ENCODE measurements at places on chromosomes 1 and 21.

DNA sequence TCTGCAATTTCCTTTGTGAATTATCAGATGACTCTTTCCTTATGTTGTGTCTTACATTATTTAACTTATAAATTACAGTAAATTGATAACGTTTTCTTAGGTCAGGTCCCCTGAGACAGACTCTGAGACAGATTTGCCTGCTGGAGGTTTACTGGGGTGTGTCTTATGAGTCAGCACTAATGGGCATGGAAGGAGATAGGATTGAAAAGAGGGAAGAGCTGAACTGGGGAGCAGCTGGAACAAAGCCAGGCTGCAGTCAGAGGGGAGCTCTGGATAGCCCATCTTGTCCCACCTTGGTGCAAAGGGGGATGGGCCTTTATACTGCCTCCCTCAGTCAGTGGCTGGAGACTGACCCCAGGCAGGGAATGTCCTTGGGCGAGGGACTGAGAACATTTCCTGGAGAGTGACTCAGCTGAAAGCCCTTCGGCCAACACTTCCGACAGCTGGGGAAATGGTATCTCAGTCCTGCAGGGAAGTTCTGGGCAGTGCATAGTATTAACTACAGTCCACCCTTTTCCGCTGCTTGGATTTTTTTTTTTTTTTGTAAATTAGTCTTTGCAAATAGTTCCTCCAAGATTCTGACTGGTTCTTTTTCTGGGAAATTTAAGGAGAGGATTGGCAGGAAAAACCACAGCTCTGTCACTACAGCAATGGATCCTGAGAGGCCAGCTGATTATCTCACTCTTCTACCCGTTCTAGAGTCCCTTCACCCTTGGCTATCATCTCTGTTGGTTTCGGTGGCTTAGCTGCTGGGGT, 39.1 kb upstream of the CDC42BPA start:
- no peak for DNase-seq

- DNase-seq: no peak
Observed at GRCh38 chr1:200530623-200531261, 89.8 kb downstream of the KIF14 start.

- no peak for DNase-seq
Observed at GRCh38 chr1:201721082-201722049, 107.6 kb upstream of the IPO9 start.

DNA sequence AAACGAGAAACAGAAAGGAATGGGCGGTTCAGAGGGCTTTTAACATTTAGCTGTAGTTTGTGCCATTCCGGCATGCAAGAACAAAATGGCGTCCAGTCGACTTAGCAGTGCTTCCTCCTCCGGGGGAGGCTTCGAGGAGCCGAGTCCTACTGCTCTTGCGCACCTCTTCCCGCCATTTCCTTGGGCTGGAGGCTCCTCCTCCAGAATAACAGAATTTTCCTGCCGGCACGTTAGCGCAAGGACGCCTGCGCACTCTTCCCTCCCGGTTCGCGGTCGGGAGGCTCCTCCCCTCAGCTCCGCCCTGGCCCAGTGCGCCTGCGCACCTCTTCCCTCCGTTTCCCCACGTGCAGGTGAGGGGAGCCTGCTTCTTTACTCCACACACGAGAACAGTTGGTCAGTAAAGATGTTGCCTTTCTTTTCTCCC, 1.0 kb downstream of the DMRTB1 start:
- no peak for DNase-seq

DNA sequence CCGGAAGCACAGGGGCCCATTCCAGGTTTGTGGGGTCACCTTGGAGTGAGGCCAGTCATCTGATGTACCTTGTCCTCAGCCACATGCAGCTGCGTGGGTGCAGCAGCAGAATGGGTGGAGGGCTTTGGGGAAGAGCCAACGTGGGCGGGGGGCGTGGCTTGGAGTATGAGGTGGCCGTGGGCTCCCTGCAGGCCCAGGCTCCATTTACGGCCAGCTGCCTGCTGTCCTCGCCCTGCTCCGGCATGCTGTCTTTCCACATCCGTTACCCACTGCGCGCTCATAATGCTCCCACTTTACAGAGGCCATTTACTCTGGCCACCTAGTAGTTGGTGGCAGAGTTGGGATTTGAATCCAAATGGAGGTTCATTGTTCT, 27.8 kb upstream of the TINAGL1 start:
- no peak for DNase-seq

DNA sequence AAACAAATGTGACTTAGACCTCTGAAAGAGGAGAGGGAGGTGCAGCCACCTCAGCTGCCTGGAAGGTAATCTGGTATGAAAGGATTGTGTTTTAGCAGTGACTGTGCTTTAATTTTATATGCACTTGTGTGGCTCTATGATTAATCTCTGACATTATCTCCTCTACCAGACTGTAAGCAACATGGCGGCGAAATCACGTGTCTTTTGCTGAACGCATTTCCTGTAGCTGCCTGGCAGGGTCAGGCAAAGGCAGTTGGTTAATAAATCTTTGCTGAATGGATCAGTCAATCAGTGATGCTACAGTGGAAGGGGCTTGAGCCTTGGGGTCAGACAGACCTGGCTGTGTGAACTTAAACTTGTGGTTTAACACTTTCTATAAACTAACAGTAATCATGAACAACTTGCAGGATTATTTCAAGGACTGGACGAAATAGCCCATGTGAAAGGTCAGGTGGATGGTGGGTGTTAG, 96.9 kb downstream of the ADSS2 start:
- no peak for DNase-seq

GRCh38 chr1:19824541-19824940, 9.5 kb upstream of the RNF186 start:
- DNase-seq: no peak

GRCh38 chr1:18279351-18280074, 171.9 kb downstream of the IGSF21 start:
- DNase-seq: no peak

GRCh38 chr1:240169188-240169587, 77.5 kb downstream of the FMN2 start:
- no peak for DNase-seq

DNA sequence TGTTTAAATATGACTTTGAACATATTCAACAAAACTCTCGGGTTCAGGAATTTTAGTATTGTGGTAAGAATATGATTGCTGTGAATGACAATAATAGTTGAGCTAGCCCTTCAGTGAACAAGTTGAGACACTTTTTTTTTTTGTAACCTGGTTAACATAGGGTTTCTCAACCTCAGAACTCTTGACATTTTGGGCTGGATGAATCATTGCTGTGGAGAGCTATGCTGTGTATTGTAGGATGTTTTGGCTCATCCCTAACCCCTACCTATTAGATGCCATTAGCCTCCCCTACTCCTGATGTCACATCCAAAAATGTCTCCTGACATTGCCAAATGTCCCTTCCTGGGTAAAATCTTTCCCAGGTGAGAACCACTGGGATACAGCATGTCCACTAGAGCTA, 113.7 kb downstream of the RUNX1 start:
- no peak for DNase-seq

DNA sequence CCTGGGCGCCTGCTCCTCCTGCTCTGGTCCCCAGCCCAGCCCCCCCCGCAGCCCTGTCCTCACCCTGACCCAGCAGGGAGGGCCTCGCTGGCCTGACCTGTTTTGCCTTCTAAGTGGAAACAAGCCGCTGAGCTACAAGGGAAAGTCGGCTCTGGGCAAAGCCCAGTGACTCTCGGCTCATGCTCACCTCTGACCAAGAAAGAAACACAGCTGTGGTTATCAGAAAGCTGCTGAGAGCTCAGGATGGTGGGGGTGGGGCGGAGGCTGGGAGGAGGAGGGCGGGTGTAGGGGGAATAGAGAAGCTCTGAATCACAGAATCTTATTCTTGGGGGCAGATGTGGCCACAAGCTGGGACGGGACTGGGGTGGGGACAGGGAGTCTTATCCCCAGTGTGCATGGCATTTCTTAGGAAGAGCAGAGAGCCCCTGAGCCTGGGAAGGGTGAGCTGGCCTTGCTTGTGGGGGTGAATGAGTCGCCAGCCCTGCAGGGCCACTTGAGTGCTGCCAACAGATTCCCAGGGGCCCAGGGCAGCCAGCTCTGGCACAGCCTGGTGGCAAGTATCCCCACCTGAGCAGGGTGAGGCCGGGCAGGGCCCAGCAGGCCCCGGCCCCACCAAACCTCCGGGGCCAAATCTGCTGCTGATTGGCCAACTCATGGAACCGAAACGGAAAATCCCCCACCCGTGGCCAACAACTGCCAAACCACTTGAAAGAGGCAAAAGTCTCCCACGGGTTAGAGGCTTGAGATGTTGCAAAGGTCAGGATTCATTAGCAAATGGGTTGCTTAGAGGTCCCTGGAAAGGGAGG, 120.6 kb downstream of the SPSB1 start:
- DNase-seq: no peak

DNA sequence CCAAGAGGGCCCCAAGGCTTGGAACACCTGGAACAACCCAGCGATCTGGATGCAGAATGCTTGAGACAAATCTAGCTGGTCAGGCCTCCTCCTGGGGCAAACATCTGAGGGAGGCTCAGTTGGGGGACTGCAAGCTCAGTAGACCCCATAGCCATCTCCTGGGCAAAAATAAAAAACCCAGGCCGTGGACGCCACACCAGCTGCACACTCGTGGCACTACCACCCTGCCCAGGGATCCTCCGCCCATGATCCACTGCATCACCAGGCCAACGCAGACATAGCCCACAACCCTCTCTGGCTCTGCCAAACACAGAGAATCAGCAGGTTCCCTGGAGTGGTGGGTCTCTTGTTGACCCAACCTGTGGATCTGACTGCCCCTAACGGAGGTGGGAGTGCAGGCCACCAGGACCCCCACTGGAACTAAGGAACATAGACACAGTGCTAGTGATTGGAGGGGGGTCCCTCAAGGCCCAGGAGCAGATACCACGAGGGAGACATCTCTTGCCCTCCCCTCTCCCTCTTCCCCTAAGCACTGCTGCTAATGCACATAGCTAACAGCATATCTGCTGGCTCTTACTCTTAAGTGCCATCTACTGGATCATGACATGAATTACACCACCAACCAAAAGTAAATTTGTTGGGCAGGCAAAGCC, 147.2 kb downstream of the CHD1L start:
- DNase-seq: peak; percentile 55

GRCh38 chr1:193514397-193514796, 328.0 kb upstream of the B3GALT2 start:
- no peak for DNase-seq

DNA sequence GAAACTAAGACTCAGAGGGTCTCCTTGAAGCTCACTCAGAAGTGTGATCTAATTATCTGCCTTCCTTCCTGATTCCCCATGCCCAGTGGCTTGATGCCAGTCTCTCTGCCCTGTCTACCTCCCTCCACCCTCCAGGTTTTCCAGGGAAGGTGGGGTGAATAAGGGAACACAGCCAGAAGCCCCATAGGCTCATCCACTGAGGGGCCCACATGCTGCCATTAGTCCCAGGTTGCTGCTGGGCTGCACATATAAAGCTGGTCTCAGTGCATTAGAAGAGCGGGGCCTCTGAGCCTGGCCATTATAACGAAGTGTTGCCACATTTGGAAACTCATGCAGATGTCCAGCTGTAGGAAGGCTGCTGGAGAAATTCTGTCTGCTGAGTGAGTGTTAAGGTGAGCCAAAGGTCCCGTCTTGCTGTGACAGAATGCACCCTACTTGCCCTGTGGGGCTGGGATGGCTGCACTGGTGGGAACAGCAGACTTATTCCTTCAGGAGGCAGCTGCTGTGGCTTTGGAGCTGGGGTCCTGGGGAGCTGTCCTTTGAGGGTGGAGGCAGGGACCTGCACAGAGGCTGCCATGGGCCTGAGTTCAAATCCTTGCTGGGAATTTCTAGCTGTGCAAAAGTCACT, 2.9 kb downstream of the ADORA1 start:
- DNase-seq: no peak

DNA sequence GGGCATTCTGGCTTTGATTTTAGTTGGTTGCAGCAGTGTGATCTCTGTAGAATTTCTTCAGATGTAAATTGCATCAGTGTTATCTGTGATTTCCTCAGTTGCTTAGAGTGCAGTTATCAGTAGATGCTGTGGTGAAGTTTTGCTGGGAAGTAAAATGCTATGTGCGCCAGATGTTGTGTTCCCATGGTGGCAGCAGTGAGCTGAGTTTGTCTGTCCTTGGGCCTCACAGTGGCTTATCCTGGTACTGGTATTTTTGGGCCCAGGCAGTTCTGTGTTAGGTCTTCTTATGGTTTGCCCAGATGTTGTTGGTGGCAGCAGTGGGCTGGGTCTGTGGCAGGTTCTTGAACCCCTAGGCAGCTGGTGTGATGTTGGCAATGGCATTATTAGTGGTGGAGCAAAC, 1242.1 kb downstream of the PLA2G4A start:
- DNase-seq: no peak

DNA sequence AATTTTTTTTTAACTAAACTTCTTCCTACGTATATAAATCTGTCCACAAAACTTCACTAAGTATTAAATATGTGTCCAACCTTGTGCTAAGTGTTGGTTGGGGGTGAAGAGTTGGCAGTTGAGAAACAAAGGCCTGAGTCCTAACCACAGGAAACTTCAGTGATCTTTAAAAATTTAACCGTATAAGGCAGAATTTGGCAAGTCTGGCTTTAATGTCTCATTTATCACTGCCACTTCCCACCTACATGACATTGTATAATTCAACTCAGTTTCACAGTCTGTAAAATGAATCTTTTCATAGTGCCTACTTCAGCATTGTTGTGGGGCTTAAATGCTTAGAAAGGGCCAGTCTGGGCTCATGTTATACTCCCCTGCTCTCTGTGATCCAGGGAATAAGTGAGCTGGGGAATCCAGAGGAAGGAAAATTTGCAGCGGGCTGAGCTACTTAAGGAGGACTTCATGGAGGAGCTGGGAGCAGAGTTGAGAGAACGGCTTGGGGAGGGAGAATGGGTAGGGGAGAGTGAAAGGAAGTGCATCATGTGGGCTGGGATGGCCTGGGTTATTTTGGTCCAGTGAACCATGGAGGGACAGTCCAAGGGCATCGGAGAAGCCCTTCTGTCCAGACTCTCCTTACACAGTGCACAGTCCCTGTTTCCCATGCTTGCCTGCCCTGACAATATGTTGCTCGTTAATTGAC, 14.5 kb downstream of the IFNAR2 start:
- DNase-seq: no peak

DNA sequence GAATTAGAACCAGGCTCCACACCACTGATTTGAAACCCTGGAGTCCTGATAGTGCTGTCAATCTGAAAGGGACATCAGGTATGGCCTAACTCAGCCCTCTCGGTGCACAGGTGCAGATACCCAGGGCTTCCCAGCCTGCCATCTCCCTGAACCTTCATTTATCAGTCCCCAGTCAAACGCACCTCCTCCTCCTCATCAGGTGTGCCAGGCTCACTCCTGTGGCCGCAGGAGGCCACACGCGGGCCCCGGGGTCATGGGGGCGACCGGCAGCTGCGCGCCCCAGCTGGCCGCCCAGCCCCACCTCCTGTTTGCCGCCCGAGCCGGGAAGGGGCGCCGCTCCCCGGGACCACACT, 572 bp downstream of the FUCA1 start:
- no peak for DNase-seq

- DNase-seq: no peak
Observed at GRCh38 chr21:46297338-46298271, 11.5 kb downstream of the YBEY start.

GRCh38 chr1:90198616-90199332, 203.9 kb downstream of the ZNF326 start:
- peak; percentile 53 for DNase-seq

DNA sequence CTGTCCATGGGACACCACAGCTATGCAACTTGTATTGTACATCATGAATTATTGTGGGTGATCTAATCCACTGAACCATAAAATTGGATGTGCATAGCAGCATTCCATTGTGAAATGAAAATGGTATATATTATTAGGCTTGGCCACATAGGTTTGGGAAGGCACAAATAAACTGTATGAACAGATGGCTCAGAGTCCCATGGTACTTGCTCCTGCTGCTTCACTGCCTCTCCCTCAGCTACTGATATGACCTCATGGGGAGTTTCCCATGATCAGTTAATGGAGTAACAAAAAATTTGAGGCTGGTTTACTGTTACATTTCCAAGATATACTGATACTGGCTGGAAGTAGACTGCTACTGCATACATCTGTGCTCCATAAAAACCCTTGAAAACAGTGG, 152.7 kb upstream of the NEGR1 start:
- no peak for DNase-seq

All from NCI-H774 (cell line).